ENCODE measurements at places on chromosomes 13 and 19.
A peak's percentile ranks its signal among the peaks of the same experiment; 100 is the strongest.

DNA sequence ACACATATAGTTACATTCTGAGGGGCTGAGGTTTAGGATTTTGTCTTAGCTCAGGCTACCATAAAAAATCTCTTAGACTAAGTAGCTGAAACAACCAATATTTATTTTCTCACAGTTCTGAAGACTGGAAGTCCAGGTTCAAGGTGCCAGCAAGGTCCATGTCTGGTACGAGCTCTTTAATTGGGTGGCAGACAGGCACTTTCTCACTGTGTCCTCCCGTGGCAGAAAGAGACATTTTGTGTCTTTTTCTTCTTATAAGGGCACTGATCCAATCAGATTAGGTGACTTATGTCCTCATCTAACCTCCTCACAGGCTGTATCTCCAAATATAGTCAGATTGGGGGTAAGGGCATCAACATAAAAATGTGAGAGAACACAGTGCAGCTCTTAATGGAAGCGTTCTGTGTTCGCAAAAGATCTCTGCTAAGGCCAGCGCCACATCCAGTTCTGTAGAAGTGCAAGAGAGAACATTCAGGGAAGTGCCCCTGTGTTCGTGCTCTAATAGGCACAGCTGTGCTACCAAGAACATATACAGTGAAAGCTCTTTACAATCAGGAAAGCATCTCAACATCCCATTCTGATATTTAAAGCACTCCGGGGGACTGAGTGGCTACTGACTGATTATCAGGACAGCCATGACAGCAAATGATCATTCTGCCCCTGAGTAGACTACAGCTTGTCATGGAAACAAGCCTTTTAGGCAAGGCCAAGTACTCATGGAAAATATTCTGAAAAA is 819.2 kb downstream of the LIG4 start:
- no peak for DNase-seq

GRCh38 chr13:67094952-67095351 is 135.2 kb downstream of the PCDH9 start:
- no peak for DNase-seq

GRCh38 chr13:112124141-112124540 is 57.2 kb downstream of the SOX1 start:
- DNase-seq: no peak

DNA sequence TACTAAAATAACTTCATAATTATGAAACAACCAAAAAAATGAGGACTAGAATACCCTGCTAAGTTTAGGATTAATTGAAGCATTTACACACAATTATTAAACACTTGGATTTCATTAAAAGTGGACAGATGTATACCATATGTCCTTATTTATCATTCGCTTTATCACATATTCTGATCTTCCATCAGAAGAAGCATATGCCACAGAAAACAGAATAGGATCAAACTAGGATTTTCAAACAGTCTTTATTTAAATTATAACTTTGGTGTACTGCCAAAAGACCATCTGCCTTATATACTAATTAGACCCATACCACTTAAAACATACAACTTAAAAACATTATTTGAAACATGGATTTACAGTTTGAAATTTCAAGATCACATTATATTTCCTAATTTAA is 727.1 kb upstream of the KLHL1 start:
- no peak for DNase-seq

DNA sequence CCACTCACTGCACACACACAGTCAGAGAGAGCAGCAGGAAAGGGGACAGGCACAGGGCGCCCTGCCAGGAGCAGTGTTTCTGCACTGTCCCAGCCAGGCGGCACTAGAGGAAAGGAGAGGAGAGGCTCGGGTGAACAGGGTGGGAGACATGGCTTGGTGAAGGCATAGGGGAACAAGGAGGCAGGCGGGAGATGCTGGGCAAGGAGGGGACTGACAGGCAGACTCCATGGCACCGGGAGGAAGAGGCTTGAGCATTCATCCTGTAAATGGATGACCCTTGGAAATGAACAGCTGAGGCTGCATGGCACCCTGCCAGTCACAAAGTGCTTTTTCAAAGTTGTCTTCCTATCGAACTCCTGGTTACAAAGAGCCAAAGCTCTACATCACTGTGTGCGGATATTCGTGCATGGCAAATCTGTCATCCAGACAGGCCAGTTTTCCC is 22.4 kb downstream of the MED26 start:
- peak; percentile 74 for DNase-seq

Measured in upper lobe of right lung (tissue), 1 donor.